ENCODE measurements at places on chromosomes 12 and 14. TPM values are rescaled to one million over a fixed set of nuclear protein-coding genes. Genes with fewer than 3 reads are reported as not detected.

- no peak for DNase-seq
Observed at GRCh38 chr12:39620659-39621658, 1.4 kb upstream of the ABCD2 start.

- DNase-seq, result no peak
Observed at GRCh38 chr12:54890339-54890738, 36.0 kb downstream of the MUCL1 start.

DNA sequence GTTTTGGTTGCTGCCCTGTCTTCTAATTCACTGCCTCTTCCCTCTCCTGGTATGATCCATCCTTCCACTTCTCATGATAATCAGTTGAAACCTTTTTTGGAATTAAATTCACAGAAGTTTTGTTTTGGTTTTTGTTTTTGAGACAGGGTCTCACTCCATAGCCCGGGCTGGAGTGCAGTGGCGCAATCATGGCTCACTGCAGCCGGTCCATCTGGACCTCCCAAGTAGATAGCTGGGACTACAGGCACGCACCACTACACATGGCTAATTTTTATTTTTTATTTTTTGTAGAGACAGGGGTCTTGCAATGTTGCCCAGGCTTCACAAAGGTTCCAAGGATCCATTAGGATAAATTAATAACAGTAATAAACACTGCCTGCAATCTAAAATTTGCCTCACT lies 164.3 kb downstream of the PRKCH start:
- no peak for DNase-seq

GRCh38 chr14:95113476-95113875 lies 43.9 kb downstream of the DICER1 start:
- DNase-seq, result no peak

GRCh38 chr14:95233702-95234241 lies 76.4 kb upstream of the DICER1 start:
- DNase-seq, result no peak

The TAS2R30 gene
- not detected for polyA plus RNA-seq

The HPD gene
- polyA plus RNA-seq, result 4.0 TPM

- no peak for DNase-seq
Observed at GRCh38 chr12:111152561-111152960, 216.3 kb downstream of the PHETA1 start.

The NEMF gene
- 32.2 TPM for polyA plus RNA-seq

- DNase-seq, result no peak
Observed at GRCh38 chr14:87217023-87217422, 776.0 kb downstream of the GALC start.

The NTS gene
- polyA plus RNA-seq, result 0.41 TPM

Measured in urinary bladder (tissue), 4 donors.